ENCODE measurements at places on chromosomes 6 and 20.

- DNase-seq, result no peak
These were observed 128.8 kb downstream of the PLCB1 start for GRCh38 chr20:8260837-8261251.

- no peak for DNase-seq
These were observed 15.3 kb downstream of the VEGFA start for GRCh38 chr6:43785220-43785752.

DNA sequence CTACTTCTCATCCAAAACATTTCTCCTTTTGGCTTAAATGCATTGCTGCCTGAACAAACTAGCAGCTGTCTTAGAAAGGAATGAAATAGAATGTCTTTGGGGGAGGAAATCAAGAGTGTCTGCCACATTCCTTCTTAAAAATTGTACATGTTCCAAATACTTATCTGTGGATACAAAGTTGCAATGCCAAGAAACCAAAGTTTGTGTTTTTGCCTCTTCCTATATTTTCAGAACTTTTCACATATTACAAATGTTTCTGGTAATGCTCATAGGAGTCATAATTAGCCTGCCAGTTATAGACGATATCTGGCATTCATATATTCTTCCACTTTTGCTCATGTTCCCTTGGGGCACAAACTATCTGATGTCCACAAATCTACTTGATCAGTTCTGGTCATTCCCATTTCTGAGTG lies 165.5 kb upstream of the BMP5 start:
- DNase-seq, result peak; percentile 19

DNA sequence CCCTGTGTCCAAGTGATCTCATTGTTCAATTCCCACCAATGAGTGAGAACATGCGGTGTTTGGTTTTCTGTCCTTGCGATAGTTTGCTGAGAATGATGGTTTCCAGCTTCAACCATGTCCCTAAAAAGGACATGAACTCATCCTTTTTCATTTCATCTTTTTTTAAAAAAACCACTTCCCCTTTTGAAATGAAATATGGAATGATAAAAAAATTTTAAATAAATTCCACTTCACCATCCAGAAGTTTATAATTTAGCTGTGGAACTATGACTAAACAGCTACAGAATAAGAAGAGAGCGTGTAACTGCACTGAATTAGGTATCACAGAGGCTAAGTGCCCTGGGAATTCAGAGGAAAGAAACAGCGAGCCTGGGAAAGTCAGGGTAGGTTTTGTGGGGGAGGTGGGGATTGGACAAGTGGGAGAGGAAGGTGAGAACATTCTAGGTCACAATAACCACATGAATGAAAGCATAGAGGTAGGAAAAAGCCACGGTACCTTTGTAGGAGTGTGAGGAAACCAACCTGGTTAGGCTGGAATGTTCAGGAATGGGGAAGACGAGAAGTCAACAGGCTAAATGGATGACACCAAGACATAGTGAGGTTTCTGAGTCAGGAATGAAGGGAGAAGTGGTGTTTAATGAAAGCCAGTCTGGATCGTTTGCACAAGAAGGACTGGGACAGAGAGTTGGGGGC lies 11.0 kb downstream of the TRIM10 start:
- no peak for DNase-seq

DNA sequence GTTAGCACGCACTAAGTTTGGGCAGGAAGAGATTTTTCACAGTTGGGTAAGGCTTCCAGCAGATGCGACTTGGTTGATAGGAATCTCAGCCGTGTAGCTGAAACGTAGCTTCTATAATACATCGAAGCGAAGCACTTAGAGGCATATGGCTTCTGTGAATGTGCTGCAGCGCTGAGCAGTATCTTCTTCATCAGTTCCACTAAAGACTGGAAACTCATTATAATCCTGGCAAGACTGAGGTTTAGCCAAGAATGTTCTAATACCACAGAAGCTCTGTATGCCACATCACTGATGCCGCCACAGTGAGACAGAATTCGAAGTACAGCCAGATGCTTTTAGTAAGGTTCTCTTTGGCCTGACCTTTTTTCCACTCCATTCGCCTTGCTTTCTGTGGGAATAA lies 680.2 kb upstream of the AGPAT4 start:
- DNase-seq, result no peak

- no peak for DNase-seq
These were observed 860.4 kb downstream of the EPHA7 start for GRCh38 chr6:92559003-92559402.

- no peak for DNase-seq
These were observed 1.9 kb upstream of the LRRC1 start for GRCh38 chr6:53792973-53793317.

DNA sequence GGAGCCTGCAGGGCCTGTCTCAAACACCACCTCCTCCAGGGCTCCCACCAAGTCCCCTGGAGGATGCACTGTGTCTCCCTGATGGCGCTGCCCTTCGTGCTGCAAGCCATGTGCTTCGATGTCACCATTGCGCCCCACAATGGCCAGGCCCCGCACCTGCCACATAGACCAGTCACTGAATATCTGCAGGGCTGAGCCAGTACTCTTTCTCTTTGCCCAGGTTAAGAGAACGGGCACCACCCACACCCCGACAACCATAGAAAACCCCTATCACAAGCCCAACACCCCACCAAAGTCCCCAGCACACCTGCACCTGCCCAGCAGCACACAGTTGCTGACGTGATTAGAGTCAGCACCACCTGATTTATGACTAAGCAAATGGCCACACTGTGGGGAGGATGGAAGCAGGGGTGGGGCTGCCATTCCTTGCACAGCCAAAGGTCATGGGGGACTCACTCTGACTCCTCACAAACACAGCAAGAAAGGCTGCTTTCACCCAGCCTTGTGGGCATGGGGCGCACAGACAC lies 104.3 kb downstream of the SLC23A2 start:
- DNase-seq, result no peak

GRCh38 chr6:111722179-111722731 lies 116.6 kb upstream of the TRAF3IP2 start:
- DNase-seq, result peak; percentile 51

GRCh38 chr20:560680-561079 lies 17.1 kb upstream of the CSNK2A1 start:
- DNase-seq, result no peak

DNA sequence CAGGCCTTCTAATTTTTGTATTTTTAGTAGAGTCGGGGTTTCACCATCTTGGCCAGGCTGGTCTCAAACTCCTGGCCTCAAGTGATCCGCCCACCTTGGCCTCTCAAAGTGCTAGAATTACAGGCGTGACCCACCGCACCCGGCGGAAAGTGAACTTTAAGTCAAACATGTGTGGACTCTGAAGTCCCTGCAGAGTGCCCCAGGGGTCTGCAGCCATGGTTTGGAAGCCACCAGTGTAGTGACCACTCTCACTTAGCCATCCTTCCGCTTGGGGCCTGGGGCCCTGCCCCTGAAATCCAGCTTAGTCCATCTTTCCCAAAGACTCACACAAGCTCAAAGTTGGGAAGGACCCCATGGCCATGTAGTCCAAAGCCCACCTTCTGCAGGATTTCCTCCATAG lies 164.5 kb downstream of the GRM4 start:
- no peak for DNase-seq

All from GM04504 (cell line).